Type B pancreatic cell (in vitro differentiated cells): ENCODE measurements at places on chromosomes 7 and 10.

DNA sequence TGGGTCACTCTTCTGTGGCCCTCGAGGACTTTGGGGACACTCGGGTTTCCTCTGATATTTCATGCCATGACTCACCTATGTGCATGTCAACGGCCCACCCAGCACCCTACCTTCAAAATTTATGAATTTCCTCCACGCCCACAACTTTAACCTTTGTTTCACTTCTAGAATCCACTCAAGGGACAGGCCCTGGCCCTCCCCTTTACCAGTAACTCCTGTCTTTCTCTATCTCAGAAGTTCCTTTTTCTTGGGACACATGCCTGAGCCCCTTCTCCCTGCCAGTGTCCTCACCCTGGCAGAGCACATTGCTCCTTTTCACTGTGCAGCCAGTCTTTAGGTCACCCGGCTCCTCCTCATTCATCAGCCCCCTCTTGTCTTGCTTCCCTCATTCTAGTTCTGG is 282.5 kb upstream of the KLF6 start:
- peaks cover 16% of the 10 kb centered on the region for H3K4me1 ChIP-seq
- no peak overlapping the region for H3K27ac ChIP-seq
- DNase-seq = no peak

DNA sequence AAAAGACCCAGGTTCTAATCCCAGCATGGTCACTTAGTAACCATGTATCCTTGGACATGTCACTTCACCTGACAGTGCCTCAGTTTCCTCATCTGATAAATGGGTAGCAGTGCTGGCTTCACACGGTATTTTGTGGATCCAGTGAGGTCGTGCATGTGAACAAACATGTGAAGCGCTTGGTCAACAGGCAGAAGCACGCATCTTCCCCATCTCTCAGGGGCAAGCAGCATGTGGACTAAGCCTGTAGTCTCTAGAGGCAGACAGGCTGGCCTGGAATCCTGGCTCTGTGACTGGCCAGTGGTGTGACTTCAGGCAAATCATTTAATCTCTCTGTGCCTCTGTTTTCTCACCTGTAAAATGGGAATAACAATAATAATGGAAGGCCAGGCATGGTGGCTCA is 115.8 kb downstream of the C10orf105 start:
- DNase-seq = no peak
- no peaks in the 10 kb centered on the region for H3K36me3 ChIP-seq
- H3K4me1 ChIP-seq = peaks cover 38% of the 10 kb centered on the region
- H3K27me3 ChIP-seq = peaks cover 5% of the 10 kb centered on the region
- H3K27ac ChIP-seq = no peak overlapping the region
- H3K4me3 ChIP-seq = no peak overlapping the region

DNA sequence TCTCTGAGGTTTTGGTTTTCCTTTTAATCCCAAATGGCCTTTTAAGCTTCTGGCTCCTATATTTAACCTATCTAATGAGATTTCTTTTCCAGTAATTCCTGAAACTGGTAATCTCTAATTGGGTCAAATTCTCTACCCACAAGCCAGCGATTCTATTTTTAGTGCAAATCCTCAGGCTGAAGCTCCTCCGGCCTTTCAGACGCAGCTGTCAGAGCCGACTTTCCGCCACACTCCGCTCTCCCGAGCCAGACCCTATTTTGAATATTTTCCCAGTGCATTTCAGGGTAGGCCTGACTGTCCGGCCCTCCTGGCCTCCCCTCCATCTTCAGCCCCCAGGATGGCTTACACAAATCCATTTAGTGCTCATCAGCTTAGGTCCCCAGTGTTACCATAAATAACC is 9.7 kb upstream of the ADCY1 start:
- no peaks in the 10 kb centered on the region for H3K36me3 ChIP-seq
- no peak for DNase-seq
- H3K27ac ChIP-seq = no peak overlapping the region
- no peaks in the 10 kb centered on the region for H3K4me1 ChIP-seq
- no peak overlapping the region for H3K4me3 ChIP-seq

DNA sequence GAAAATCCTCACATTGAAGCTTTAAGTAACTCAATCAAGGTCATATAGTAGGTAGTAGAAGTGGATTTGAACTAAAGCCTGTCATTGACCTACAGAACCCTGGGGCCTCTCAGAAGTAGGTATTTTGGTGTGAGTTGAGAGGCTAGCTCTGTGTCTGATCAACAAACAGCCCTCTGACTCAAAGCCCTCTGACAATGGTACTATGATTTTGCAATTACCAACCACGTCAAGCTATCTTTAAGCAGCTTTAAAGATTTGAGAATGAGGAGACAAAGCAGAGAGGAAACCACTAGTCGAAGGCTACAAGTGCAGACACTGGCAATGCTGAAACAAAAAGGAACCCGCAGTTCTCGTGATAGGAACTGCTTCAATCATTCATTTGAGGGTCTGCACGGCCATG is 19.0 kb upstream of the PDE1C start:
- peaks cover 41% of the 10 kb centered on the region for H3K27me3 ChIP-seq
- H3K4me3 ChIP-seq = no peak overlapping the region
- H3K27ac ChIP-seq = no peak overlapping the region
- no peaks in the 10 kb centered on the region for H3K36me3 ChIP-seq
- no peak for DNase-seq
- no peaks in the 10 kb centered on the region for H3K4me1 ChIP-seq

- H3K36me3 ChIP-seq = peaks cover 4% of the 10 kb centered on the region
- H3K4me1 ChIP-seq = peaks cover 9% of the 10 kb centered on the region
- no peak for DNase-seq
- no peaks in the 10 kb centered on the region for H3K27me3 ChIP-seq
- H3K27ac ChIP-seq = no peak overlapping the region
- no peak overlapping the region for H3K4me3 ChIP-seq
Measured at GRCh38 chr7:116999311-116999710, 46.0 kb downstream of the ST7 start.

DNA sequence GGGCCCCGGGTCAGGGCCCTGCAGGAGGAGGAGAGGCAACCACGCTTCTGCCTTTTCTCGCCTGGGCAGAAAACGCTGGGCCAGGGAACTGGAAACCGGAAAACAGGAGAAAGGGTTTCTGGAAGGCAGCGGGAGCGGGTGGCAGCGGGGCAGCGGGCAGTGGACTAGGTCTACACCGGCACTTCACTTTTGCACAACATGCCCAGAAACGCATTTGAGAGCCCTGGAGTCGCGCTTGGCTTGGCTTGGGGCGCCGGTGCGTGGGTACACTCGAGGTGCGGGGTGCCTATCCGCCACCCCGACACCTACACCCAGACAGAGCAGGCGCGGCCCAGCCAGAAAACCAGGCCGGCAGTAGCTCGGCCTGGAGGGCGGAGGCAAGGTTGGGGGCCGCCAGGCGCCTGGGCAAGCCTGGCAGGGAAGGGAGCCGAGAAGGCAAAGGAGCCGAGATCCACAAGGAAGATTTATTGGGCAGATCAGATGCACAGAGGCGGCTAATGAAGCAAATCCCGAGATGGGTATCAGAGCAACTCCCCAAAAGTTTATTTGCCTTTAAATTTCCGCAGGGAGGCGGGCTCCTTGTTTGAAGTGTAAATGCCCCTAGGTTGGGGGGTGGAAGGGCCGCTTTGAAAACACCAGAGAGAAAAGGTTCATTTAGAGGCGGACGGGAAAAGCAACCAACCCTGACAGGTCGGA is 3.2 kb upstream of the PAX2 start:
- H3K4me1 ChIP-seq = peaks cover 33% of the 10 kb centered on the region
- peaks cover 96% of the 10 kb centered on the region for H3K27me3 ChIP-seq
- H3K36me3 ChIP-seq = no peaks in the 10 kb centered on the region
- DNase-seq = no peak

DNA sequence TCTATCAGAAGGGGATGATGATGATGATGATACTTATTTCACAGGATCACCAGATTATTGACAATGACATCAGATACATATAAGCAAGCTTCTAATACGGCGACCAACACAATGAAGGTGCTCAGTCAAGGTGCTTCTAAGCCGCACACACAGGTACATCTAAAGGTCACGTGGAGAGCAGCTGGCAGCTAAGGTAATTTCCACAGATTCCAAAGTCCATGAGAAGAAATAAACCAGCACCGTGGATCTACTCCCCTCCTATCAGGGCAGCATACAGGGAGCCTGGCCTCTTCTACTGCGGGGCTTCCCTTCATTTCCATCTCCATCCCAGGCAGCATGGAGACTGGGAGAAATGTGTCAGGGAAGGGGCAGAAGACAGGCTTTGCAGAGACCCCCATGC is 37.5 kb downstream of the DENND11 start:
- peak overlapping the region; percentile 41 for H3K27ac ChIP-seq
- H3K27me3 ChIP-seq = no peaks in the 10 kb centered on the region
- H3K4me3 ChIP-seq = no peak overlapping the region
- no peak for DNase-seq
- no peaks in the 10 kb centered on the region for H3K4me1 ChIP-seq

DNA sequence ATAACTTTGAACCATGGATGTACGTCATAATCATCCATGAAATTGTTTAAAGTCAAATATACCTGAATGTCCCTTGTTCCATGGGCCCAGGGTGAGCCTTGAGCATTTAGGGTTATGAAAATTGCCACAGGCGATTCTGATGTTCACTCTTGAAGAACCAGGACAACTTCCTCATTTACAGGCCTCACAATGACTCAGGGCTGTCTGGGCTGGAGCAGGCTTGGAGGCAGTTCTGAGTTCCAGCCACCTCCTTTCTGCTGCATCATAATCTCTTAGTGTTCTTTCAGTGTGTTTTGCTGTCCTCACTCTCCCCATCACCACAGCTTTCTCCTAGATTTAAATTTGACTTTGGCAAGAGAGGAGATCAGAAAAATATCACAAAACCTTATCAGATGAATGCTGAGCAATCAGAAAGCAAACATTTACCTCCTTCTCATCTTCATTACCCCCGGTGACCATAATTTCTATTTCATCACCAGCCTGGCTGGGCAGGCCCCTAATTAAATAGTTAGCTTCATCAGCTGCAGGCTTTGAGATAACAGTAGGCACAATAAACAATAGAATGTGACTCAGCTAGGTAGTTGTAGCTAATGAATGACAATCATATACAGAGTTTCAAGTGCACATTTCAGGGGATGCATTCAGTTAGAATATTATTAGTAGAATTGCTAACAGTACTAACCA is 571.0 kb downstream of the SH2D4B start:
- H3K36me3 ChIP-seq = no peaks in the 10 kb centered on the region
- no peak for DNase-seq
- no peak overlapping the region for H3K27ac ChIP-seq

GRCh38 chr10:79397575-79398303 is 47.7 kb downstream of the ZCCHC24 start:
- H3K4me1 ChIP-seq = peaks cover 44% of the 10 kb centered on the region
- DNase-seq = no peak
- peak overlapping the region; percentile 11 for H3K4me3 ChIP-seq
- peaks cover 6% of the 10 kb centered on the region for H3K36me3 ChIP-seq
- H3K27ac ChIP-seq = no peak overlapping the region

- DNase-seq = peak; percentile 56
- no peak overlapping the region for H3K4me3 ChIP-seq
- no peaks in the 10 kb centered on the region for H3K36me3 ChIP-seq
- H3K4me1 ChIP-seq = peaks cover 19% of the 10 kb centered on the region
- H3K27me3 ChIP-seq = peaks cover 24% of the 10 kb centered on the region
Measured at GRCh38 chr10:1375346-1376170, 319.4 kb downstream of the WDR37 start.

GRCh38 chr10:60205741-60206140 is 183.9 kb downstream of the ANK3 start:
- peaks cover 7% of the 10 kb centered on the region for H3K36me3 ChIP-seq
- H3K27me3 ChIP-seq = no peaks in the 10 kb centered on the region
- DNase-seq = no peak
- H3K4me1 ChIP-seq = peaks cover 4% of the 10 kb centered on the region
